Kasumi-1 (cell line): ENCODE measurements at places on chromosomes 6 and 20.

DNA sequence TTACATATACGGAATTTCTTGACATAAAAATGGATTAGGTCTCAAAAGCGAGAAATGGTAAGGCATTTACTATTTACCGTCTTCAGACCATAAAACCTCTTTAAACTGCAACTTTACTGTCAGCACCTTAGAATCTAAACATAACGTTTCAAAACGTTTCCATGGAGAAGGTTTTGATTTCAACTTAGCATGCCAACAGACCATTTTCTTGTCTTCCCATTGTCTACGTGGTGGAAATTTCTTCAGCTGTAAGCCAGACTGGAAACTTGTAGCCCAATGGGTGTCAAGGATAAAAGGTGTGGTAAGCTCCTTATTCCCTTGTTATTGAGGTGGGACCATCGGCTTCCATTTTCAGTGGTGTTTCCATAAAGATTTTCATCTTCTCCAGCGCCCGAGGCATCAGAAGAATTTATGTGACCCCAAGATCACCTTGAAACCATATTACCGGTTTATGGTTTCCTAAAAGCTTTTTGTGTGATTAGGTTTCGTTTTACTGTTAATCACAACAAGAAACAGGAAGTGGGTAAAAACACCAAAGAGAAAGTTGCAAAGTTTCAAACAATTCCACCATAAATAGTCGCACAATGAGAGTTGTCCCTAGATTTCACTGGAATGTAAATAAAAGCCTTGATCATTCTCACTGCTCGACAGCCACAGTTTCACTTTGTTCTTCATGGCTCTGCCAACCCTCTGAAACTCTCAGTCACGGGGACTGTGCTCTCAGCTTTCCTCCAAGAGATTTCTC lies 63.0 kb upstream of the CD2AP start:
- DNase-seq: peak; percentile 37

DNA sequence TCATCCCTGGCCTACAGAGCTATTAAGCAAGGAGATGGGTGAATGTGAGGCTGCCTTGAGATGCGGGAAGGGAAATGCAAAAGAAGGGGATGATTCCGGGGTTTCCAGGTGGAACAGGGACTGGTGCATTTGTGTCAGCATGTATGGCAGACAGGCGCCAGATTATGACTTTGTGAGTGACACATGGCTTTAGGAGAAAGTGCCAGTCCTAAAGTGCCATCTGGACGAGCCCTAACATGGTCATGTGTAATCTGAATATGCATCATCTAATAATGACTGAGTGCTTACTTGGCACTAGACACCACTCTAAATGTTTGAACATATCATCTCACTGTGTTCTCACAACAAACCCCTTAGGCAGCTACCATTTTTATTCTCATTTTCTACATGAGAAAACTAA lies 195.0 kb upstream of the TSHZ2 start:
- DNase-seq: no peak

DNA sequence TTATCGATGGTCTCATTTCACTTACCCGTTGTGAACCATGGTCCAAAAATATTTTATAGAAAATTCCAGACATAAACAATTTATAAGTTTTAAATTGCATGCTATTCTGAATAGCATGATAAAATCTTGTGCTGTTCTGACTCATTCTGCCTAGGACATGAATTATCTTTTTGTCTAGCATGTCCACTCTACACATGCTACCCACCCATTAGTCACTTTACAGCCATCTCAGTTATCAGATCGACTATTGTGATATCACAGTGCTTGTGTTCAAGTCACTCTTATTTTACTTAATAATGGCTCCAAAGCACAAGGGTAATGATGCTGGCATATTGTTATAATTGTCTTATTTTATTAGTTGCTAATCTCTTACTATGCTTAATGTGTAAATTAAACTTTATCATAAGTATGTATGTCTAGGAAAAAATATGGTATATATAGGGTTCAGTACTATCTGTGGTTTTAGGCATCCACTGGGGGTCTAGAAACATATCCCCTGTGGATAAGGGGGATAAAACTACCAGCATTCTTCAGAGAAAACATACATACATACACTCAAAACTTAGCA lies 252.0 kb upstream of the HTR1E start:
- DNase-seq: no peak

- DNase-seq: no peak
These were observed 18.5 kb downstream of the GSTA4 start for GRCh38 chr6:52976591-52977035.

DNA sequence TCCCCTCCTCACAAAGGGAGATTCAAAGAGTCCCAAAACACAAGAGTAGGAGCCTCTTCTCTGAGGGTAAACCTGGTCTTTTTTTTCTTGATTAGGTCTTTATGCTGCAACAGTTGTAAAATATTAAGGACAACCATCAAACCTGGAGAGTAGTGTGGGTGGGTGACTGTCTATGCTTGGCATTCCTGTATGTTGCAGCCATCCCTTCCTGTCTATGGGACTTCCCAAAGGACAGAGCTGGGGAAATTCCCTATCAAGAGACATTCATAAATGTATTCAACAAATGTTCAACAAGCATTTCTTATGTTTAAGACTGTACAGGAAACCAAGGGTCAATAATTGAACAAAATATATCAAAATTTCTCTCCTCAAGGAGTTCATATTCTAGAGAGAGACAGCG lies 5.5 kb downstream of the BTN2A2 start:
- DNase-seq: no peak

DNA sequence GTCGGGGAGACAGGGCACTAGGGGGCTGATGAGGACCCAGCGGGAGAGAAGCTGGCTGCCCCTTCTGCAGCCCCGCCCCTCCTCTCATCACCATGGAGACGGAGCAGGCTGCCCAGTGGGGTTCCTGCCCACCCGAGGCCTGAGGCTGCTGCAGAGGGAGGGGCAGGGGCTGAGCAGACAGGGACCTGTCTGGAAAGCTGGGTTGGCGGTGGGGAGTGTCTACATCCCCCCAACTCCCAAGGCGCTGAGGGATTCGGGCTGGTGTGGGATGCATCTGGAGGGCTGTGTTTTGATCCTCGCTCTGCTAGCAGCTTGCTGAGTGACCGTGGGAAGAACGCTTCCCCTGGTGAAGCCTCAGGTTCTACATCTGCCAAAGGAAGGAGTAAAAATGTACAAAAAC lies 1.2 kb upstream of the BPI start:
- DNase-seq: no peak

- no peak for DNase-seq
These were observed 34.2 kb upstream of the SRPK1 start for GRCh38 chr6:35955071-35955470.

- no peak for DNase-seq
These were observed 28.7 kb upstream of the IRF4 start for GRCh38 chr6:362924-363249.

GRCh38 chr6:81818901-81819361 lies 66.5 kb upstream of the TENT5A start:
- peak; percentile 38 for DNase-seq

GRCh38 chr6:159680104-159680503 lies 12.9 kb downstream of the SOD2 start:
- DNase-seq: no peak

DNA sequence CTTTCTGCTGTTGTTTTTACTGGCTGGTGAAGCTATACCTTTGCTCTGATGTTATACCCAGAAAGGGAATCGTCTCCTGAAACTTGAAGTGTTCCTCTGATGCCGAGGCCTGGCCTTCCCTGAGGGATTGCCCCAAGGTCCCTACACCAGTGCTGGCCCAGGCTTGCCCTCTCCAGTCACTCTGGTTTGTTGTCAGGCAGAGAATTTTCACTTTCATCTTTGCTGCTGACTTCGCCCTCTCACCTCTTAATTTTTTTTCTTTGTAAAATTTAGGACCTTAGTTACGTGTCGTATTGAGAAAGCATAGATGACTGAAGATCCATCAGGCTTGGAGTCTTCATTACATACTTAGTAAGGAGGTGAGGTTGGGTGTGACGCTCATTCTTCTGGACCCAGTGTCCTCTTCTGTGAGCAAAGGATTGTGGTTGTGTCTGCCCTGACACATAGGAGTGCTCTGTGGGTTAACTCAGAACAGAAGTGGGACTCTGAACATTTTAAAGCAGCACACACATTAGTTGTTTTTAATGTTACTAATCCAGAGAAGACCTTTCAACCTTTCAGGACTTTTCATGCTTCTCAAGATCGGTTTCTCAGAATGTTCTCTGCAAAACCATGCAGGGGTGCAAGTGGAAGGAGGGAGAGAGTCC lies 45.4 kb downstream of the TULP4 start:
- no peak for DNase-seq

DNA sequence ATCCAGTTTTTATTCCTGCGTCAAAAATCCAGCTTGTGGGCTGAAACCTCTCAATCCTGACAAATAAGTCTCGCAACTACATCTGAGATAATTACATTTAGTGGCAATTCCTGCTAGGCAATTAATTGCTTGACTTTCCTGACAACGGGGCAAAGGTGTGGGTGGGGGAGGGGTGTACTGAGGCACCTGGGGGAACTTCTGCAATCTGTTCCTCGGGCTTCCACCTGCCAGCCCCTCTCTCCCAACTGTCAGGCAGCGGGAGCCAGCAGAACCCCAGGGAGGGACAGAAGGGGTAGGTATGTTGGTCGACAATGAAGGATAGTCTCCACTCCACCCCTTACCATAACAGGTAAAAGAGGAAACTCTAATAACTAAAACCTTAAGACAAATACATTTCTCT lies 6.8 kb downstream of the C6orf52 start:
- DNase-seq: no peak

- no peak for DNase-seq
These were observed 69.4 kb downstream of the PSMG4 start for GRCh38 chr6:3328145-3328544.

GRCh38 chr6:6920114-6920986 lies 187.4 kb upstream of the RREB1 start:
- DNase-seq: no peak

- DNase-seq: no peak
These were observed 1.8 kb upstream of the FKBP1A start for GRCh38 chr20:1394686-1395085.

GRCh38 chr20:11849270-11849915 lies 68.3 kb upstream of the BTBD3 start:
- DNase-seq: no peak

GRCh38 chr6:53802582-53802981 lies 7.8 kb downstream of the LRRC1 start:
- no peak for DNase-seq

DNA sequence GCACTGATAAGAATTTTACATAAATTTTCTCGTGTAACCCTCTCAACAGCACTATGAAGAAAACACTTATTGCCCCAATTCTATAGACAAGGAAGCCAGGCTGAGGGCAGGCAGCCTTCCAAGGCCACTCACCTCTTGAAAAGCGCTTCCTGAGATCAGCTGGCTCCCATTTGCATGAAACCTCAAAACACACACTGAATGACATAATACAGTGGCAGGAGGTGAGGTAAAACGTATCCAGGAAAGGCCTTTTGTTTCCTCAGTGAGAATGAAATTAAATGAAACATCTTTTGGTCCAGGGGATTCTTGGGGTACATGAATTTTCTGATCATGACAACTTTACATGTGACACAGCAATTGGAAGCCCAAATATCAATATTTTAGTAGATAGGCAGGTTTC lies 112.5 kb downstream of the WDR27 start:
- no peak for DNase-seq

DNA sequence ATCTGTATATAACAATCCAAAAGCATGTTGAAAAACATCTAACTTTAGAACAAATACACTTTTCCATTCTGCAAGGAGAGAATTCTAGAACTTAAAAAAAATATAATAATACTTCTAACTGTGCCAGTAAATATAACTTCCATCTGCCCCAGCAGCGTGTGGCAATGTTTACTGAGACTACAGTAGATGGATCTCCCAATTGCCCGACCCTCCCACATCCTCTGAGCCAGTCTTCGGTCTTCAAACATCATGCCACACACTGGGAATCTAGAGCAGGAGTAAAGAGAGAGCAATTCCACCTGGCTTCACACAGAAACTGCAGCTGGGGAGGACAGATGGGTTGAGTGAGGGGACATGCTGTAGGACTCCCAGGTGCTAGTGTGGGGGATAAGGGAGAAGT lies 121.3 kb upstream of the NHSL1 start:
- DNase-seq: no peak

GRCh38 chr6:99178168-99178567 lies 171.3 kb downstream of the FAXC start:
- DNase-seq: no peak

DNA sequence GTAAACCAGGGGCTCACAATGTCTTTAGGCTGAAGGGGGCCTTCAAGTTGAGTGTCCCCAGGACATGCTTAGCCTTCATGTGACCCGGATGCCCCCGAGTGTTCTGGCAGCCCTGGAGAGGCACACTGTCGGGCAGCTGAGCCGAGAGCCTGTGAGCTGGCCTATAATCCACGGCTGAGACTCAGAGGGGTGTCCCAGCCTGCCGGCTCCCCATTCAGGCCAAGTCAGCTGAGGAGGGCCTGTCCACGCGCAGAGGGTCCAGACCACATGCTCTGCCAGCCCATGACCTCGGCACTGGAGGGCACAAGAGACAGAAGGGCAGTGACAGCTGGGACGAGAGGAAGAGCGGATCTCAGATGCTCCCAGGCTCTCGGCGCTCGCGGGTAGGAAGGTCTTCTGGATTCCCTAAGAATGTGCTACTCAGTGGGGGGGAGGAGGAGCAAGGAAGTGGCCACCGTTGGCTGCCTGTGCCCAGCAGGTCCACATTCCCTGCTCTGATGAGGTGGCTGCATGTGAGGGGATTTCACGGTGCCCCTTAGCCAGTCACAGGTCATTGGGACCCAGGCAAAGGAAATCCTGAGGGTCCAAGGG lies 224.7 kb downstream of the NRN1 start:
- DNase-seq: no peak

- DNase-seq: no peak
These were observed 196.9 kb downstream of the DST start for GRCh38 chr6:56445818-56446217.

DNA sequence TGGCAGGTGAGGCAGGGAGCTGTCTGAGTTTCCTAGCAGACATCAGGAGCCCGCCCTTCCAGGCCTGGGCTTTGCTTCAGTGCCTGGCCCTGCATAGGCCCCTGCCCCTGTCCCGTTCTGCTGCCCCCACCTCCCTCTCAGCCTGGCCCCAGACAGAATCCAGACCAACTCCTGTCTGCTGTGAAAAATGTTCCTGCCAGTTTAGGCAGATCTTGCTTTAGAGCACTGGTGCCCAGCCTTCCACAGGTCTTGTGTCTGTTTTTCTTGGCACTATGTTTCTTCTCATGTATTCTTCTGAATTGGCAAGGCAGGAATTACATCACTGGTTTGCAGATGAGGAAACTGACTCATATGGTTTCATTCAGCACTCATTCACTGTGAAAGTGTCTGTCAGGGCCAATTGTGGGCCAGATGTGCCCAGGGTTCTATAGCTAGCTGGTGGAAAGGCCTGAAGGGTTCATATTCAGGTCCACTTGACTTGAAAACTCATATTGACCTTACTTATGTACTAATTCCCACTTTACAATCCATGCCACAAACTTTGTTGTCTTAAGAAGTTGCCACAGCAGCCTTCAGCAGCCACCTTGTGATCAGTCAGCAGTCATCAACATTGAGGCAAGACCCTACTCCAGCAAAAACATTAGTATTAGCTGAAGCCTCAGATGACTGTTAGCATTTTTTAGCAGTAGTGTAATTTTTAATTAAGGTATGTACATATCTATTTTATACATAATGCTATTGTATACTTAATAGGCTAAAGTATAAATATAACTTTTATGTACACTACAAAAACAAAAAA lies 40.5 kb downstream of the HLA-F start:
- DNase-seq: no peak
